Stimulated activated CD8-positive, alpha-beta memory T cell treated with anti-CD3 and anti-CD28 coated beads, Interleukin-4, amount 100 ng/mL, for 1 hour (primary cell): ENCODE measurements at places on chromosomes 7 and 10.

GRCh38 chr7:121505021-121505420 is 108.9 kb upstream of the FAM3C start:
- no peak for DNase-seq

DNA sequence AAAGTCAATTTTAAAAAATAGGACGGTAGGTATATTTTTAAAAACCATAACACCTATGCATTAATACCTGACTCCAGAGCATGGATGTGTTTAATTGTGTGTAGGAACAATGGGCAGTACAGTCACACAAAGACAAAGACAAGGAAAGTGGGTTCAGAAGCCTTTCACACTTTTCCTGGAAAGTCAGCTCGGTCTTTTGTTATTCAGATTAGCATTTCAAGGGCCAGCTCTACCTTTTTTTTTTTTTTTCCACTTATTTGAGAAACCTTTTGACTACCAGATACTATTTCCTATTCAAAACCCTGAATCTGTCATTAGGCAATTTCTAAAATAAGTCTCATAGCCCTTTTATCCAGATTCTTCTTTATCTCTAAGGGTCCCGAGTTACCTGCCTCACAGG is 401.9 kb downstream of the PARD3 start:
- DNase-seq = no peak

DNA sequence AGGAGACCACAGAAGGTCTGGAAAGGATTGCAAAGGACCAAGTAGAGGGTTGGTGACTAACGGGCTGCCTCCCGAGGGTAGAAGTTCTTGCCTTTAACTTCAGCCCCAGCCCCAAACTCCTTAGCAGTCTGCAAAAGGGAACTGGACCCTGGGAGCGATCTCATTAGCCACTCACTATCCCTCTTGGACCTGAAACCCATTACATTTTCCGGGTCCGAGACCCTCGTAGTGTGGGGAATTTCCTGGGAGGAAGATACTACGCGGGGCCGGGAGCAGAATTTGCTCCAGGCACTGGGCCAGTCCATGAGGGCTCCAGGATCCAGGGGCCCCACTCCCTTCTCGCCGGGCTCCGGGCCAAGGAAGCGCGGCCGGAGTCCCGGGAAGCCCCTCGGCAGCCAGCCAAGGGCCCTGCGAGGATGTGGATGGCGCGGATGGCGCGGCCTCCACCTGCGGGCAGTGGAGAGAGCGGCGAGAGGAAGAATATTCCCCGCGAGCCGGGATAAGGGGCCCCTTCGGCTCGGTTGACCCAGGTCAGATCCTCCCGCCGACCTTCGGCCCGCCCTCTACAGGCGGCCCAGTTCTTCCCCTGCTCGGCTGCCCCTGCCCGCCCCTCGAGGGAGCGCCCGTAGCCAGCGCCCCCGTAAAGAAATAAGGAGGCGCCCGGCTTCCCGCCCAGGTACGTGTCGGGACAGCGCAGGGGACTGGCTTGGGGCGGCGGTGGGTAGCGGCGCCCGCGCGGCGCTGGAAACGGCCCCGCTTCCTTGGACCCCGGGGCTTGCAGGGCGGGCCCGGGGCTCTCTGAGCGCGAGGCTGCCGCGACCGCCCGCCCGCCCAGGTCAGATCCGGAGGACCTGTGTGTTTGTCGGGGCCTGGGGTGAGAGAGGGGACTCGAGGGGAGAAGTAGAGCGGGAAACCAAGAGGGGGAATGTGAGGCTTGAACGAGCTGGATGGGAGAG is at the start of gene MYO3A:
Gene MYO3A (plus strand): TSS at position 577 of the 956 bp plus-strand sequence. CDS start 17,882 bp downstream, outside the sequence.
- no peak for DNase-seq

DNA sequence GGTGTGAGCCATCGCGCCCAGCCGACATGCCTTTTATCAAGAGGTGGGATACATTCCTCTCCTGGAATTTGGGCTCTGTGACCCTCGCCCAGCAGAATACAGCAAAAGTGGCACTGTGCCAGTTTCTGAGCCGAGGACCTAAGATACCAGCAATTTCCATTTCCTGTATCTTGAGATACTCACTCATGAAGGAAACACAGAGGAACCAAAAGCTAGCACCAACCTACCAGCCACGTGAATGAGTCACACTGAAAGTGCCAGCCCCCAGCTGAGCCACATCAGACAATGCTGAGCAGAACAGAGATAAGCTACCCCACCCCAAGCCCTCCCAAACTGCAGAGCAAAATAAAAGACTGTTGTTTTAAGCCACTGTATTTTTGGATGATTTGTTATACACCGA is 56.3 kb downstream of the CACUL1 start:
- DNase-seq = peak; percentile 61

DNA sequence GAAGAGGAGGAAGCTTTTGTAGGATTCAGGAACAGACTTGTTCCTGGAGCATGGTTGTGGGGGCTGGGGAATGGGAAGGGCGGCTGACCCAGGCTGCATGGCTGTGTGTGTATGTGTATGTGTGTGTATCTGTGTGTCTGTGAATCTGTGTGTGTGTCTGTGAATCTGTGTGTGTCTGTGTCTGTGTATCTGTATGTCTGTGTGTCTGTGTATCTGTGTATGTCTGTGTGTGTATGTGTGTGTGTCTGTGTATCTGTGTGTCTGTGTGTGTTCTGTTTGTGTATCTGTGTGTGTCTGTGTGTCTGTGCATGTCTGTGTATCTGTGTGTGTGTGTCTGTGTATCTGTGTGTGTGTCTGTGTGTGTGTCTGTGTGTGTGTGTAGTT is 6.6 kb upstream of the STX1A start:
- no peak for DNase-seq

- DNase-seq = no peak
These were observed 98.6 kb upstream of the PHYHIPL start for GRCh38 chr10:59077855-59078254.

DNA sequence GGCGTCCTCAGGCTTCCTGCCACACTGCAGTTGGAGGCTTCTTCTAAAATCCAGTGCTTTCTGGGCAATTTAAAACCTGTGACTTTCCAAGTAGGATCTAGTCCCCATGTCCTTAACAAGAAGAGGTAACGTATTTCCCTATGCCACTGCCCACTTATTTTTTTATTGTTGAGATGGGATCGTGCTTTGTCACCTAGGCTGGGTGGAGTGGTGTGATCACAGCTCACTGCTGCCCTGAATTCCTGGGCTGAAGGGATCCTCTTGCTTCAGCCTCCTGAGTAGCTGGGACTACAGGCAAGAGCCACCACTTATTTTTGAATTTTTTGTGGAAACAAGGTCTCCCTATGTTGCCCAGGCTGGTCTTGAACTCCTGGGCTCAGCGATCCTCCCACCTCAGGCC is 63.4 kb downstream of the DAGLB start:
- DNase-seq = no peak

DNA sequence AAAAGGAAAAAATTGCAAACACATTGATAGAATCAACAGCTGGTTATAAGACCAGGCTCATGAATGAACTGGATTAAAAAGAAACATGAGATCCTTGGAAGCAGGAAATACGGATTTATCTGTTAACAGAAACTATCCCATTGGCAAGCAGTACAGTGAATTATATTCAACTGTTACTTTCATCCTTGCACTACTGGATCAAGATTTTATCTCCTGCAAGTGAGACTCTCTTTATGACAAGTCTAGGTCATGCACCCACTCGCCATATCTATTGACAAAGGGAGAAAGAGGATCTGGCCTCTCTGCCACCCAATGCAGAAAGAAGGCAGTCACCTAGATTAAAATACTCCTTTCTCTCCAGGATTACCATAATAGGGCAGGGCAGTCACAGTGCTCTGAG is 41.4 kb downstream of the CSTF2T start:
- no peak for DNase-seq

DNA sequence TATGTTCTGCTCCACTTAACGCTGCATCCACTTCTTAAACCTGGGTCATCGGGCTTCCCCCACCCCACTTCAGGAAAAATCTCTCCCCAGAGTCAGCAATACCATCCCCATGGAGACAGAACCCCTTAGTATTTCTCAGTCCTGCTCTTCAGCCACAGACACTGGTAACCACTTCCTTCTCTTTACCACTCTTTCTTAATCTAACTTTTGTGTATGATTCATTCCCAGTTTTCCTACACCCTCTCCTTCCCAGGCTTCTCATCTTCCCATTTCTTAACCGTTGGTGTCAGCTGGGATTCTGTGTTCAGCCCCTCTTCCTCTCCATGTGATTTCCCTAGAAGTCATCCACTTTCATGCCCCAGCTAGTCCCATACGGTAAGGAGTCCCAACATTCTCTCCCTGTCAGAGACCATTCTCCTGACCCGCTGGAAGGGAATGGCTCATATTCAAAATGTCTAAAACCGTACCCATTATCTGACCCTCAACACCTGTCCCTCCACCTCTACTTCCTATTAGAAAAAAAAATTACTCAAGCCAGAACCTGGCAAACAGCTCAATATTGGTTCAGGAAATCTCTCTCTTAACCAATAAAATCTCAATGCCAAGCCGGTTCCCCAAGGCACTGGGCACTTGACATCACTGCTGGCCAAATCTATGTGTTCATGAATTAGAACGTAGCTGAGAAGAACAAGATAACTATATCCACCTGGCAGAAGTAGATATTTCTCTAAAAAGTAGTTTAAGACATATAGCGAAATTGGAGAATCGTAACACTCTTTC is 89.4 kb downstream of the DGKI start:
- DNase-seq = no peak

DNA sequence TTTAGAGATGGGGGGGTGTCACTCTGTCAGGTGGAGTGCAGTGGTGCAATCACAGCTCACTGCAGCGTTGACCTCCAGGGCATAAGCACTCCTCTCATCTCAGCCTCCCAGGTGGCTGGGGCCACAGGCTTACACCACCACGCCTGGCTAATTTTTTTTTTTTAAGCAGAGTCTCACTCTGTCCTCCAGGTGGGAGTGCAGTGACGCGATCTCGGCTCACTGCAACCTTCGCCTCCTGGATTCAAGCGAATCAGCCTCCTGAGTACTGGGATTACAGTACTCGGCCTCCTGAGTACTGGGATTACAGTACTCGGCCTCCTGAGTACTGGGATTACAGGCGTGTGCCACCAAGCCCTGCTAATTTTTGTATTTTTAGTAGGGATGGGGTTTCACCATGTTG is 23.6 kb upstream of the PPIA start:
- no peak for DNase-seq

- DNase-seq = no peak
These were observed 52.9 kb upstream of the IGFBP3 start for GRCh38 chr7:45973725-45974532.

DNA sequence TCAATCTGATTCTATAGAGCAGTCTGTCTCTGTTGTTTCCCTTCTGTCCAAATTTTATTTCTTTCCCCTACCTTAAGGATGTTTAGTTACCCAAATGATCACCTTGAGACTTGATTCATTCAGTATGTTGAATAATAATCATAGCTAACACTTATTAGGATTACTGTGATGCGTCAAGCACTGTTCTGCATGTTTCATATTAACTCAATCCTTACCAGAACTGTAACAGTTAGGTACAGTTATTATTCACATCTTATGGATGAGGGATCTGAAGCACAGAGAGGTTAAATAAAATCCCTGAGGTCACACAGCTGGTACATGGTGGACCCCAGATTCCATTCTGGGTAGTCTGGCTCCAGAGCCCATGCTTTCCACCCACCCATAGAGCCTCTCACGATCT is 97.9 kb upstream of the SAMD8 start:
- DNase-seq = no peak

DNA sequence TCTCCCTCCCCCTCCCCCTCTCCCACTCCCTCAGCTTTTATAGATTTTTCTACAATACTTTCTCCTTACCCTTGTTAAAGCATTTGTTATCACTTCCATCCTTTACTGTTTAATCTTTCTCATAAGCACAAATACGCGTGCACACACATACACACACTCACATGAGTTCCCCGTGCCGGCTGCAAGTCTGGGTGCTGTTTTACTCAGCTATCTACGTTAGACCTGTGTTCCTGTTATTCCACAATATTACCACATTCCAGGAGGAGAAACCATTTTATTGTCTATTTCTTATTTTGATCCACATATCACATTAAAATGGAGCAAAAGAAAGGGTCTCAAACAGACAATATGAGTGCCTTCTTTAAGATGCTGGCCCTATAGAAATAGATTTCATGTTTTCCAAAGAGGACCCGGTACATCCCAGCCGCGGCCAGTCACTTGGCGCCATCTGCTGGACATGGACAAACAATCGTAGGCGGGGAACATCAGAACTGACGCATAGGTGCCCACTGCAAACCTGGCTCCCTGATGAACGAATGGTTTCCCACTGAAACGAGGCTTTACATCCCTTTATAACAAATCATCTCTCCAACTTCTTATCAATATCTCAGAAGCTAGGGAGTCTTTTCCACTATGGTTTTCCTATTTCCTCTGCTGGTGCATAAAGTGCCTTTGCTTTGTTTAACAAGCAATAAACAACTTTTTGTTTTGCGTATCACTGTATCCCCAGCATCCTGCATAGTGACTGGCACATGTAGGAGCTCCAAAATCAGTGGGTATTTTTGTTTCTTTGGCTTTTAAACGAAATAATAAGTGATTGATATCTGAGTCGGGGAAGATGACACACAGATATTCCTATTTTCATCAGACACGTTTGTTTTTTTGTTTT is 25.2 kb upstream of the OPTN start:
- DNase-seq = no peak

DNA sequence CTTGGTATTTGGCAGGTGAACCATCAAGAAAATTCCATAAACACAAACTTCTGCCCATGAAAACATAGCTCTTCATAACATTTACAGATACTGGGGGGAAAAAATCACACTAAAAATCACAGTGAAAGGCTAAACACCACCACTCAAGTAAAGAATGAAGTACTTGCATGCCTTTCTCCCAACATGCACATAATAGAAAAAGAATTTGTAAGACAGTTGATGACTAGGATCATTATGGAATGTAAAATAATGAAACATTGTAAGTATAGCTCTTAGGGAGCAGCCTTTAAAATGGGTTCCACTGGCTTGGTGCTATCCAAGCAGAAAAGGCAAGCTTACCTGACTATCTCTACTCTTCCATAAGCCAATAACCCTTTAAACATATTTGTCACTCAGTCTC is 299.9 kb upstream of the LRRN3 start:
- no peak for DNase-seq

GRCh38 chr7:48031111-48031510 is 2.2 kb upstream of the SUN3 start:
- no peak for DNase-seq
